ENCODE measurements at places on chromosomes 2 and 18.

GRCh38 chr2:171042253-171042969 lies 113.4 kb downstream of the GORASP2 start:
- no peak for DNase-seq

- DNase-seq = peak; percentile 82
Observed at GRCh38 chr2:208359632-208359986, 47.0 kb upstream of the PTH2R start.

DNA sequence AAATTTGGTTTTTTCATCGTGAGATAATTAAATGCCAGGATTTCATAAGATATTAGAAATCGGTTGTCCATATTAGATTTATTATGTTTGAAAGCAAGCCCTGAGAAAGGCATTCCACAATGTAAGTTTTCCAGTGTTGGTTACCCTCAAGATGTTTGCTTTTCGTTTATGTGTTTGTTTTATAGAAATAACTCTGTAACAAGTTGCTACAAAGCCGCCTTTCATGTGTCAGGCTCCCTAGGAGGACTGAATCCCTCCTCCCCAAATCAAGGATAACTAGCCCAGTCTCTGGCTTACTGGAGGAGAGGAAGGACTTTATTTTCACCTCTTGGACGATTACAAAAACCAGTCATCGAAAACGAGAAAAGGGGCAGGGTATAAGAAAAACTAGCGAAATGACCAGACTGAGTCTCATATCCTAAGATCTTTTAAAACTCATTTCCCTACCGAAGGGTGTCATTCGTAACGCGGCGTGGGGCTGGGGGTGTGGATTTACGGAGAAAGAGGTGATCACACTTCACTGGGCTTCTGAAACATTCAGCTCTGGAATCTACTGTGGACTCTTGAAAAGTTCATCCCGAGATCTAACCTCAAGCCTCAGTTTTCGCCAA lies 1.0 kb upstream of the PEX13 start:
- no peak for DNase-seq

GRCh38 chr2:172709566-172710291 lies 25.9 kb upstream of the RAPGEF4 start:
- DNase-seq = no peak

DNA sequence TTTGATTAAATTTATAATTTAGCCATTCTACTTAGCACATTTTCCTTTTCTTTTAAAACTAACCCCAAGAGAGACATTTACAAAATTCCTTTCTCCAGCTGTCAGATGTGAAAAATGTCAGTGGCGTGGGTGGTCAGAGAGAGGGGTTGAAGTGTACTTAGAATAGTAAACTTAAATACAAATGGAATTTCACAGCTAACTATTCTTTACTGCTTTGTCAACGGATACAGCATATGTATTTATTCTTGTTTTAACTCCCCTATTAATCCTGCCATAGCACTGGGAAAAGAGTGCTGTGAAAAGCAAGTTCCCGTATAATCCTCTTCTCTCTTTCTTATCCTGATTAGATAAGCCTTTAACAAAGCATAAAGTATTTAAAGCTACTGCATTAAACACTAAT lies 191.4 kb upstream of the CHAC2 start:
- no peak for DNase-seq

DNA sequence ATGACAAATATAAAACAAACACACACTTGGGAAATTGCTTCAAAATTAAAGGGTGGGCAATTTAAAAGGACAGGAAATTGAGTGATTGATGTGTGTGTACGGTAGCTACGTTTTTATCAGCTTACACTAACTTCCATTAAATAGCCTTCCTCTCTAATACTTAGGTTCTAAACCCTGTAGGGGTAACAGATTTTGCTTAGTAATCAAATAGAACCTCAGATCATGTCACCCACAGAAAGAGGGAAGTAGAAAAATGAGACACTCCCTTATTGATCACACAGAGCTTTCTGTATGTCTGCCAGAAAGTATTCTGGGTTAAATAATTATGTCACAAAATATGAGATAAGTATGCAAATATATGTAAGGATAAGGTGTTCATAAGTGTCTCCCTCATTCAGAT lies 93.3 kb downstream of the ICA1L start:
- DNase-seq = no peak
